ENCODE measurements at places on chromosomes 7 and 10. TPM values are rescaled to one million over a fixed set of nuclear protein-coding genes. Genes with fewer than 3 reads are reported as not detected.

The CTAGE4 gene
- total RNA-seq = 7.8 TPM

- no peak for DNase-seq
Observed at GRCh38 chr7:26013551-26014083, 138.4 kb upstream of the NFE2L3 start.

- no peak for DNase-seq
Observed at GRCh38 chr10:78424723-78425122, 391.1 kb downstream of the RPS24 start.

DNA sequence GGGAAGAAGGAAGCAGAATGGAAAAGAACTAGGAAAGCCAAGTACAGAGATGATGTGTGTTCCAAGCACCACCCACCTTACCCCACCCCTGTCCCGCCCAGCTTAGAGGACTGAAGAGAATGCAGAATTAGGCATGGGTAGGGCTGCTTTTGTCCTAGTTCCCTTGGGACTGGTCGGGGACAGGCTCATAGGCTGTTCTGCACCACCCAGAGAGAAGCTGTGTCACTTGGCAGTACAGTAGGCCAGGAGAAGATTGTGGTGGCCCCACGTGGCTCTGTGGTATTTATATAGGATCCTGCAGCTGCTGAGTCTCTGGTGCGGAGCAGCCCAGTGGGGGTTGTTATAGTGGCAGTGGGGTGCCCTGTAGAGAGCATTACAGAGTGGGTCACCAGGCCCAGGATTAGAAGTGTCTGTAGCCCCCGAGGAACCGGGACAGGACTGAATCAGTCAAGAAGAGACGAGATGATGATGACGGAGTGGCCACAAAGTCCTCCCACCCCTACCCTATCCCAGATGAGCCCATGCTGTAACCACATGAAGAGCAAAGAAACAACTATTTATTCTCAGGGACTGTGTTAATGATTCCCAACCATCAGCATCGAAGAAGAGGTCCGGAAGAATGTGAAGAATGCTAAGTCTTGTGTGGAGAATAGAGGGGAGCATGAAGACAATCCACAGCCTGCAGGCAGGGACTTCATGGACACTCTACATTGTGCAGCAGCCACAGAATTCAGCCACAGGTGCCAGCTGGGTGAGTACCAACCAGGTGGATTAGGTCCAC is 88.9 kb downstream of the C1GALT1 start:
- DNase-seq = no peak

- no peak for DNase-seq
Observed at GRCh38 chr7:118311121-118311836, 86.8 kb downstream of the ANKRD7 start.

GRCh38 chr10:111113961-111114757 is 37.3 kb downstream of the ADRA2A start:
- no peak for DNase-seq

GRCh38 chr7:23098460-23098859 is 7.1 kb upstream of the KLHL7 start:
- no peak for DNase-seq

DNA sequence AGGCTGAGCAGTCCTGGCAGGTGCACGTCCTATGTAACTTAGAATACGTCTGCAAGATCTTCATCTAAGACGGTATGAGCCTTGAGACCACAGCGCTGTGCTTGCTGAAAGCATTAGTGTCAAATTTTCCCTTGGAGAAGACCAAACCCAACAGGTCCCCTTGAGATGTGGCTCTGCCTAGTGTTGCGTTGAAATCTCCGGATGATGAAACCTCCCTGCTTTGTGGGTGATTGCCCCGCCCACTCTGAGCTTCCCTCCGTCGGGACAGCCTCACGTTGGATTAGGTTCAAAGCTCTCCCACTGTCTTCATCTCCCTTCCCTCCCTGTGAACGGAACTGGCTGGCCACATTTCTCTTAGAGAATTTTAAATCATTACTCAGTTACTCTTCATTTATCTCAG is 102.0 kb downstream of the ADARB2 start:
- no peak for DNase-seq

The VIPR2 gene
- total RNA-seq = 2.0 TPM

The DNAJB12 gene
- 21.9 TPM for total RNA-seq

DNA sequence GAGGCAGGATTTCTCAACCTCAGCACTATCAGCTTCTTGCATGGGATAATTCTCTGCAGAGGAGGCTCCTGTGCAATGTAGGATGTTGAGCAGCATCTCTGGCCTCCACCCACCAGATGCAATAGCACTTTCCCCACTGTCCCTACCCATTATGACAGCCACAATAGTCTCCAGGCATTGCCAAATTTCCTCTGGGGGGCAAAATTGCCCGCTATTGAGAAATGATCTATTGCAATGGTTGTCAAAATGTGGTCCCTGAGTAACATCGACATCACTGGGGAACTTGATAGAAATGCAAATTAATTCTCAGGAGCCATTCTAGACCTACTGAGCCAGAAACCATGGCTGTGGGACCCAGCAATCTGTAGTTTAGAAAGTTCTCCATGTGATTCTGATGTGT is 7.0 kb downstream of the KCNK18 start:
- no peak for DNase-seq

DNA sequence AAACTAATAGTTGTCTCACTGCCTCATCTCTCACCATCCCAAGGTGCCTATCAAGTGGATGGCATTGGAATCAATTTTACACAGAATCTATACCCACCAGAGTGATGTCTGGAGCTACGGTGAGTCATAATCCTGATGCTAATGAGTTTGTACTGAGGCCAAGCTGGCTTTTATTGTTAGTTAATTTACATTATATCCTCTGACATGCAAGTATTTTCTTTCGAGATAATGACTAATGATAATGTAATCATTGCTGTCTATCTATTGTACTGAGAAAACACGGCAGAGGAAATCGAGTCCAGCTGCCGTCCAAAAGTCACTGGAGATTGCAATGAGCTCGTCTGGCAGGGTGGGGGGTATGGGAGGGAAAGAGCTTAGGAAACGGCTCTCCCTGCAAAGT is 172.4 kb upstream of the LANCL2 start:
- no peak for DNase-seq

DNA sequence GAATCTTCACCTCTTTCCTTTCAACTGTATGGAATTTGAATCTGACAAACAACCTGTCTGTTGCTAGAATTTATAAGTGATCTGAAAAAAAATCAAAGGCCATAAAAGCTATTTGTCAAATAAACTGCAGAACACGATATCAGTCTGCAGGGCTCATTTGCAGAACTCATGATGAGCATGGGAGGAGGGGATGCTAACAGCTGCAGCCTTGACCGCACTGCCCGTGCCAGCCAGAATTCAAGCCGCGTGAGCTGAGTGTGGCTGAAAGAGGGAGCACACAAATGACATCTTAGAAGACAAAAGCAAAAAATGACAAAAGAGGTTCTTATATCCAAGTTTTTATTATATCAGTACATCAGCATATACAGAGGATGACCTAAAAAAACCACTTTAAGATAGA is 15.7 kb downstream of the LRRTM3 start:
- no peak for DNase-seq

- DNase-seq = no peak
Observed at GRCh38 chr10:15539262-15539661, 168.2 kb upstream of the FAM171A1 start.

The PLOD3 gene
- 24.8 TPM for total RNA-seq
